Epithelial cell of proximal tubule (primary cell): ENCODE measurements at places on chromosomes 7 and 10. TPM values are rescaled to one million over a fixed set of nuclear protein-coding genes. Genes with fewer than 3 reads are reported as not detected.
A peak's percentile ranks its signal among the peaks of the same experiment; 100 is the strongest.

DNA sequence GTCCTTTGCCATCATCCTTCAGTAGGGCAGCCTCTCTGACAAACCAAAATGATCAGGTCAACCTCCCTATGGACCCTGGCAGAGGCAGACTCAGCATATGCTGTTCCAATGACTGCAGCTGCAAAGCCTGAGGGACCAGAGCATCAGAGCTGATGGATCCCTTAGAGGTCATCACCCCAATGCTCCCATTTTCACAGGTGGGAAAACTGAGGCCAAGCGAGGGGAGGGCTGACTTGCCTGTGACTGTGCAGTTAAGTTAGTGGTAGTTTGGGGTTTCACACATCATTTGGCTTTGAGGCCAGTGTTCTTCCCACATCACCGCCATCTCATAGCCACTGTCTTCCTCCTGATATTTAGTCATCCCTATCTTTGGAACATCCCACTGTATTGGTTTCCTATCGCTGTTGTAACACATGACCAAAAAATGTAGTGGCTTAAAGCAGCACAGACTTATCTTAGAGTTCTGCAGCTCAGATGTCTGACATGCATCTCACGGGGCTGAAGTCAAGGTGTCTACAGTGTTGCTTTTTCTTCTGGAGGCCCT, 69.3 kb upstream of the PDZD8 start:
- no peak for DNase-seq

- no peak for DNase-seq
Measured at GRCh38 chr7:50595491-50596102, 30.4 kb upstream of the DDC start.

DNA sequence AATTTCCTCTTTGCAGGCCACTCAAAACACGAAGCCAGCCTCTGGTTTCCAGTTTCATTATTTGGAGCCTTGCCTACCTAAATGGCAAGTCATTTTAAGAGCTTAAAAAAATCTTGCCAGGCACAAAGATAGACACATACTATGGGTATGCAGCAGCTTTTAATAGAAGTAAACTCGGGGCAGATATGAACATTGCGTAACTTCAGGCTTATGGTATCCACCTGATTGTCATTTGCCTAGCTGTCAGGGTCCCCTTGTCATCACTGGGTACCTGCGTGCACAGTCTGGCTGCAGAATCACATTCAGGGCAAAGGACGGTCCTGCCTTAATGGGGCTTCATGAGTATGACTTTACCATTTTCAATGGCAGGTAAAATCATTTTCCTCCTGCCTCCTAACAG, 466.1 kb upstream of the NRP1 start:
- no peak for DNase-seq

DNA sequence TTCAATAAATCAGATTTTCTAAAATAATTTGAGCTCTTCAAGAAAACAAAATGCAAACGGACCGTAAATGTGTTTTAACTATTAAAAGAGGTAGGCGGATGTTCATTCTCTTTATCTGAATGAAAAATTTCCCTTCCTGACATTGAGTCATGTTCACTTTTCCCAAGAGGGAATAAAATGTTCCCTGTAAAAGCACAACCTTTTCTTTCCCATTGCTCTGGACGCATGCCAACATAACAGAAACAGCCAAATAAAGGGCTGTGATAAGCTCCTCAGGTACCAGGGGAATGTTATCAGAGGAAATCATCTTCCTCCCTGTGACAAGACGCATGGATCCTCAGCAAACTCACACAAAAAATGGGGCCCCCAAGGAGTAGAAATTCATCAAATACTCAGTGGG, 251.8 kb downstream of the MTERF1 start:
- peak; percentile 27 for DNase-seq

- DNase-seq: no peak
Measured at GRCh38 chr7:22189741-22190140, 167.2 kb downstream of the RAPGEF5 start.

DNA sequence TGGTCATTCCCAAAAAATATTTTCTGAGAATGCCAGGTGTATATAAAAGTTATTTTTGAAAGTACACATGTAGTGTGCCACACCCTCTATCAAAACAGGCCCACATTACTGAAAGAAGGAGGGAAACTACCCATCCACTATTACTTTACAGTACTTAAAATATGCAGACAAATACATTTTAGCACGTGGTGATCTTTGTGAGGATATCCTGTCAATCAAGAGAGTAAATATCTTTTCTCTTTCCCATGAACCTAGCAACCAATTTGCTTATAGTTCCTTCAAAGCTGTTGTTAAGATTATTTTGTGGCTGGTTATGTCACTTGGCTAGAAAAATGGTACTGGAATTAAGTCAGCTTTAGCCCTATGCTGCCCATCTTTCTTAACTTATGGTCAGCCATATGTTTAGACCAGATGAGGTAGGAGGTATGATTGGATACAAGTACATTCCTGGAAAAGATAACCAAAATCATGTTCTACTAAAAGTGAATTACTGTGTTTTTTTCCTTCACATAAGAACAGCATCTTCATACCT, 70.1 kb downstream of the AUTS2 start:
- DNase-seq: no peak

GRCh38 chr7:98294798-98295382, 13.4 kb downstream of the BRI3 start:
- DNase-seq: no peak

GRCh38 chr10:116198676-116199035, 74.3 kb downstream of the GFRA1 start:
- DNase-seq: no peak

DNA sequence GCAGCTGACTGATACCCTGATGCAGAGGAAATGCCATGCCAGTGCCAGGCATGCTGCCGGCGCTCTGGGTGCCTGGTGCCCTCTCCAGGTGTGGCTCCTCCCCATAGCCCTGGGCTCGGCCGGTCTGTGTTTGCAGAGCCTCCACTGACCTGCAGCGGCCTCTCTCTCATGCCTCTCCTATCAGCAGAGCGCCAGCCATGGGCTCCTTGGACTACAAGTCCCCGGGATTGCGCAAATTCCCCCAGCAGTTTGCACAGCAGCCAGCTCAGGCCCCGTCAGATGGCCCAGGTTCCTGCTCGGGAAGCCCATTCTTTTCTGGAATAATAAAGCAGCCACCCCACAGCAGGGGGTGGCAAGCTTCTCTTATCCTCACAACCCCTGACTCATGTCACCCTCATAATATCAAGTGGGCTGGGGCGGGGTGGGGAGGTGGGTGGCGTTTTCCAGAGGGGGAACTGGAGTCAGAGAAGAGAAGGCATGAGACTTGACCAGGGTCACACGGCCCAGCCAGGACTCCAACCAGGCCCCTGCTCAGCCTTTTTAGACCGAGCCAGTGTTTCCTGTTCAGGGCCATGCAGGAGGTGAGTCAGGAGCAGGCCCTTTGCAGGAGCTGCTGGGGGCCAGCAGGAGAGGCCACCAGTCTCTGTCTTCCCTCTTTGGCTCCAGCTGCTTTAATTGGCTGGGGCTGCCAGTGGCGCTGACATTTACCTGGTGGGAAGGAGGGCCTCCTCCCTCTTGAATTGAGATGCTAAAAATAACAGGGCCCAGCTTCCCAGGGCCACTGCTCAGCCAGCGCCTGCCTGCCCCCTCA, 58.6 kb downstream of the ZMIZ1 start:
- DNase-seq: no peak

DNA sequence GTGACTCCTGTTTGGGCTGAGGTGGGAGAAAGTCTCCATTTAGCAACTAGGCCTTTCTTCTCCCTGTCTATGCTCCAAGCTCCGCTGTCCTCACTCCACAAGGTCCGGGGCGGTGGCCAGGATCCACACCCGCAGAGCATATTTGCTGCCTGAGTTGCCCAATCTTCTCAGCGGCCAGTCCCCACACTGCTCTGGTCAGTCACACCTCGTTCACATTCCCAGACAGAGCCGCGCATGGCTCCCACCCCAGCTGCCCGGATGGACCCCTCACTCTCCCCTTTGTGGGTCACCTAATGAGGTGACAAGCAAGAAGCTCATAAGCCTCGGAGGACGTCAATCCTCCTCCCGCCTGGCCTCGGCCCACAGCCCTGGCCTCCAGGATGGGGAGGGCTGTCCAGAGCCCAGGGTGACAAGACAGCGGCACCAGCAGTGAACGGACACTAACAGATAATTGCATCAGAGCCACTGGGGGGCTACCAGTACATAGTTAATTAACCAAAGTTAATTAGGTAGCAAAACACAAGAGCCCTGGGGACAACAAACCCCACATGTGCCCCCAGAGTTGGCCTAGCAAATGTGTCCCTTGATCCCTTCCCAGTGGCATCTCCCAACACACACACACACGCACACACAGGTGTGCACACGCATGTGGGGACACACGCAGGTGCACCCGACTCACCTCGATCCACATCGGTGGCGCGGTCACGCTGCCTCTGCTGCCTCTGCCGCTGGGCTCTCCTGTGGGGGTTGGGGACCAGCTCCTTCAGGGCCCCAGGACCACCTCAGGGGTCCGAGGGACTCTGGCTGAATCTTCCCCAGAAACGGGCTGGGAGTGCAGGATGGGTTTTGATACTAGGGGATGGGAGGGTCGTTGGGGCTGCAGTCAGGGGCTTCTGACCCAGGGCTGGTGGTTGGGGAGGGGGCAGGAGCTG, 11.8 kb downstream of the EPHA1 start:
- DNase-seq: no peak

DNA sequence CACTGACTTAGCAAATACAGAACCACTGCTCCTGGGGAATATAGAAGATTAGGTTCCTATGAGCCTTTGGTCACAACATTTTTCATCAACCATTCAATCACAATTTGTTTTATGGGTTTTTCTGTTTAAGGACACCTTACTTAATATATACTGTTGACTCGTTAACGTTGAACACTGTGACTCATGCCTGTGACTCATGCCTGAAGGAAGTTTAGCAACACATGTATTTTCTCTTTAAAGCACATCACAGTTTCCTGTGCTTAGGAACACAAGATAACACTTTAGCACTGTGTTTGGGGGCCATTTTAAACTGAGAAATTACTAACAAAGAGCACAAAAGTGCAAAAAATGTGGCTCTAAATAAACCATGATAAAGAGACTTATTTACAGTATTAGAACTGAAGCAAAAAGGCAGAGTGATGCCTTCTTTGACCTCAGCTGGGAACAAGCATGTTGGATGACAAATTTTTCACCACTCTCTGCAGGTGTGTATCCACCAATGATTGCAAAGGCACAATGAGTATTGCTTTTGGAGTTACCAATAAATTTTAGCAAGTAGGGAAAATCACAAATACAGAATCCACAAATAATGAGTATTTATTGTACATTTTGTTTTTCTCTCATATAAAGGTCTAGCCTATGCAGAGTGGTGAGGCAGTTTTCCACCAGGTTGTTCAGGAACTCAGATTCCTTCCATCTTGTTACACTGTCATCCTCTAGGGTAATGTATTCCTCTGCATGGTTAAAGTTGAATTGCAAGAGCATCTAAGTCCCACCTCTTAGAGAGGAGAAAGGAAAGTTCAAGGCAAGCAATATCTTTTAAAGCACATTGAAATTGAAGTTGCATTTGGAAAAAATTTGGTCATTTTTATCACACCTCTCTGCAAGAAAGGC, 7.3 kb downstream of the FGFBP3 start:
- peak; percentile 76 for DNase-seq

DNA sequence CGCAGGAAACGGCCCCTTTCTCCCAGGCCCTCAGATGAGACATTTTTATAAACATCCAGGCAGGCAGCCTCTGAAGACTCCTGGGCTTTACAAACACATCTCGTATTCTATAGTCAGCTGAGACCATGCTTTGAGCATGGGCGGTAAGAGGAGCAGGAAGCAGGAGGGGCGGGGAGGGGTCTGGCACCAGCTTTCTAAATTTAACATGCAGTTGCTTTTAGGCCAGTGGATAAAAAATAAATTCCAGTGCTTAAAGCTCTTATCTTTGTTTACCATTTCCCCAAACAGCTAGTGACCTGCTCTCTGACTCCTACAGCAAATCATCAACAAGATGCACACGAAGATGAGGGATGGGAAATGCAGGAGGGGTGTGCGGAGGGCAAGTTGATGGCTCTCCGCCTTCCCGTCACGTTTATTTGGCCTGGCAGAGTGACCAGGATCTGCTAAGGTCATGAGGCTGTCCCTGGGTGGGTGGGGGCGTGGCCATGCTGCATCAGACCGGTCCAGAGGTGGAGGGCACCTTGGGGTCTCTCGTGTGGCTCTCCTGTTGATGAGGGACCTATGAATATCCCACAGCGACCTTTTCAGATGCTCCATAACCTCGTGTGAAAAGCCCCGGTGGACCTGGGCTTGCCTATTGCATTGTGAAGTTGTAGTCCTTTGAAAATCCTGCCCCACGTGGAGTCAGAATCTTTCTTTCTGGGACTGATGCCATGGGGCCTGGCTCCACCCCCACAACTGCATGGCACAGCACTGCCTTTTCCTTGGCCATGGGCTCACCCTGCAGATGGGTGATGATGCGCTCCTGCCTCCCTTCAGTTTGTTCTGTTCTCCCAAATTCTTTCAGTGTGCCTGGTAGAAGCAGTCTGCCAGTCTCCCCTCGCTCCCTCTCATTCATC, 67.5 kb downstream of the PARP12 start:
- no peak for DNase-seq

GRCh38 chr10:128365156-128365725, 239.0 kb upstream of the MKI67 start:
- no peak for DNase-seq

- DNase-seq: no peak
Measured at GRCh38 chr10:1241322-1241890, 185.2 kb downstream of the WDR37 start.

- no peak for DNase-seq
Measured at GRCh38 chr7:27251652-27252590, 9.3 kb downstream of the EVX1 start.

DNA sequence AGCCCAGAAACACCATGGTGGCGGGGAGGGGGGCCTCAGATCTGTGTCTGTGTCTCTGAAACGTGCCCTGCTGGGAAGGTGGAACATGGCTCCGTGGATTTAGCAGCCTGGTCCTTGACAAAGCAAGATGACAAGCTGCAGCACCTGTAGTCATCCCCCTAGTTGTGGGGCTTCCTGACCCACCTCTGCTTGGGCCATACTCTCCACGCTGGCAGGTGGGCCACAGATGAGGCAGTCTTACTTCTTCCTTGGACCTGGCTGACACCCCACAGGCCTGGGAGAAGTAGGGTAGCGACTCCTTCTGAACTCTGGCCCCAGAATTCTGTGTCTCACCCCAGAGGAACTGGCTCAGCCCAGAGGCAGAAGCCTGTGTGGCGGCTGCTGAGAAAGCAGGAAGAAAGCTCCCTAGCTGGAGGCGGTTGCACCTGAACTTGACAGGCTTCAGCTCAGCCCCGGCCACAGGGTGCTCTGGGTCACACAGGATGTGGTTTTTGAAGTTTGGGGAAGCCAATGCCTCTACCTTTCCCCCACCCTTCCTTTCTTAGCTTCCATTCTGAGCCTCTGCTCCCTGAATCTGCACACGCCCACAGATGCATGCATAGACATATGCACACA, 113.9 kb downstream of the ABLIM1 start:
- no peak for DNase-seq

GRCh38 chr7:80771523-80771922, 133.1 kb downstream of the CD36 start:
- DNase-seq: no peak

Gene NUDT1
- 39.1 and 65.9 TPM in 2 replicates for total RNA-seq

Gene RET
- 0.07 and 1.2 TPM in 2 replicates for total RNA-seq

Gene ANKRD30A
- not detected in 2 replicates for total RNA-seq

Gene ENTPD1
- not detected in 2 replicates for total RNA-seq

Gene CDK14
- total RNA-seq: 5.3 and 6.4 TPM in 2 replicates

Gene BTRC
- total RNA-seq: 7.4 and 14.2 TPM in 2 replicates

Gene COBL
- total RNA-seq: 1.5 and 6.6 TPM in 2 replicates

Gene GPR15LG
- 1.0 TPM in 1 of 2 replicates, not detected in the other for total RNA-seq

Gene CYP2C9
- total RNA-seq: 1.0 TPM in 1 of 2 replicates, not detected in the other

Gene ITPRID1
- not detected in 2 replicates for total RNA-seq
